ENCODE measurements at places on chromosomes 11 and 22.

- no peak for DNase-seq
Measured at GRCh38 chr11:93407777-93408401, 77.3 kb downstream of the DEUP1 start.

GRCh38 chr11:126452241-126453101 is 97.0 kb downstream of the ST3GAL4 start:
- DNase-seq, result no peak

- DNase-seq, result no peak
Measured at GRCh38 chr11:71188886-71189767, 63.2 kb downstream of the SHANK2 start.

GRCh38 chr11:105399511-105399910 is 210.4 kb upstream of the GRIA4 start:
- no peak for DNase-seq

DNA sequence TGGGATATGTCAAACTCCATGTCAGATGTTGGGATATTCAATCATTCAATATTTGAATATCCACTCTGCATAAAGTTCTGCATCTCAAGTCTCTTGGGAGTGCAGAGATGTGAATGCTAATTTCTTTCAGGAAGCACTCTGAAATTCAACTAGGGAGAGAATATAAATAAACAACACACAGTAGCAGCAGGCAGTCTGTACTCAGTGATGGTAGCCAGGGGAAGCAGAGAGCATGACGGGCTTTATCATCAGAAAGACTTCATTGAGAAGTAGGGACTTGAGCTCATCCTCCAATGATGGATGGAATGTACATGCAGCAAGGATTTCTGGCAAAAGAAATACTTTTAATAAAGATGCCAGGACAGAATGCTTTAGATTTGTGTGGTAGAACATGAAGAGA is 9.8 kb upstream of the TEAD1 start:
- DNase-seq, result no peak

- DNase-seq, result no peak
Measured at GRCh38 chr11:128777369-128778011, 83.6 kb downstream of the FLI1 start.

GRCh38 chr22:43014316-43014868 is 557 bp downstream of the PACSIN2 start:
- no peak for DNase-seq

DNA sequence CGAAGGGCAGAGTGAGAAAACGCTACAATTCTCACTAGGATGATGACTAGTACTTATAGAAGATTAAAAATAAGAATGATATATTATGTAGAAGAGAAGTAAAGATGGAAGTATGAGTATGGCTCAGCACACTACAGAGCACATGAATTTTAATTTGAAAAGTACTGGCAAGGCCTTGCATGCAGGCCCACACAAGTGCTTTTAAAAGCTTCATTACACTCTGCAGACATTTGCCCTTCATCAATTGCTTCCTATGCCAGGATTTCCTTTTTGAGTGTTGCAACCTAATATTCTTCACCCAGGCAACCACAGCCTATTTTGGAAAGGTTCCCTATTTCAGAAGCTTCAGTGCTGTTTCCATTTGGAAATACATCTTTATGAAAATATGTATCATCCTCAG is 81.1 kb downstream of the LARGE2 start:
- DNase-seq, result no peak

DNA sequence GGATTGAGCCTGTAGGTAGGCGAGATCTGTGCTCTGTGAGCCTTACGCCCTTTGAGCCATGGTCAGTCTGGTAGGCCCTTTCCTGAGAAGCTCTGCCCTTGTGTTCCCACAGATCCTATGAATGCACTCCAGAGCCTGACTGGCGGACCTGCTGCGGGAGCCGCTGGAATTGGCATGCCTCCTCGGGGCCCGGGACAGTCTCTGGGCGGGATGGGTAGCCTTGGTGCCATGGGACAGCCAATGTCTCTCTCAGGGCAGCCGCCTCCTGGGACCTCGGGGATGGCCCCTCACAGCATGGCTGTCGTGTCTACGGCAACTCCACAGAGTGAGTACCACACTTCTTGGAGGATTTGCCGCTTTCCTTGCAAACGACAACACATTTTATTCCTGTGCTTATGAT is 47.4 kb downstream of the MED15 start:
- DNase-seq, result no peak

DNA sequence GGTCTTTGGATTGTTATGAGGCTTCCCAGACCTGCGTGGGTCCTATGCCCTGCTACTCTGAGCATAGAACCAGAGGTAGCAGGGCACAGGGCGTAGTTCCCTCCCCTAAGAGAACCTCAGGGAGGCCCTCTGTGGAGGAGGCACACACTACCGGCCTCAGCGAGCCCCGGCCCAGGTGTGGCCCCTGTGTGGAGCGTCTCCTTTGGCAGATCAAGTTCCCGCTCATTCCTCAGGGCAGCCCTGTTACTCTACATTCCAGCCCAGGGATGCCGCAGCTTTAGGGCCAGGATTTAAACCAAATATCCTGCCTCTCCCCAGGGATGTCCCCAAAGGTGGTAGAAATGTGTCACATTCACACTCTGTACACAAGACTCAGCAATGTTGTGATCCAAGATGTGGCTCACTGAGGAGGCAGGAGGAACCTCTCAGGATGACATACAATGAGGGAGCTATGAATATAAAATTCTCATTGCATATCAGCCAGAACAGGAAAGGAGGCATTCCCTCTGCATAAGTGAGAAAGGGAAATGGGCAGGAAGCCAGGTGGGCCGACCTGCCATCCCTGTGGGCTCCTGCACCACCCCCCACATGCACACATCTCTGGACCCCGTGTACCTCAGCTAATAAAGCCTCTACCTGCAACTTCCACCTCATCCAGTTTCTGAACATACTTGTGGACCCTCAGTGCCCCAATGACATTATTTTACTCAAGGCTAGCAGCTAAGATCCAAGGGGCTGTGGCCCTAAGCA is 131.9 kb upstream of the TEAD1 start:
- no peak for DNase-seq

DNA sequence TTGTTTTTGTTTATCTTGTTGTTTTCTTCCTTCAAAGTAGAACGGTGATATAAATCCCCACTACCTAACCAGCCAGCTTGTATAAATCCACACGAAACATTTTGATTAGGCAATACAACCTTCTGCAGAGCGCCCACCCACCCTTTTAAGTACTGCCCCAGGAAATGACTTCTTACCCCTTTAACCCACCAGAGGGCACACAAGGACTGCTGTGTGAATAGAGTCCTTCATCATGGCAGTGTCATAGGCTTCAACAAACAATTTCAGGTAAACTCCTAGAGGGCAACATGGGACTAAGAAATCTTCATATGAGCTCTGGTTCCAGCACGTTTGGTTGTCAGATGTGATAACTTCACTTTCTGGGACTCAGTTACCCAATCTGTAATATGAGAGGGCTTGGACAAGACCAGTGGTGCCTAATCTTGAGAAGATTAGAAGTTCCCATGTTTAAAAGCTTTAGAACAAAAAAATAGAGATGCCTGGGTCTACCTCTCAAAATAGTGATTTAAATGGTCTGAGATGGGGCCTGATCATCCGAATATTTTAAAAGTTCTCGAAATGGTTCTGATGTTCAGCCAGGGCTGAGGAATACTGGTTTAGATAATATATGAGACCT is 56.1 kb downstream of the PIWIL4 start:
- peak; percentile 59 for DNase-seq

DNA sequence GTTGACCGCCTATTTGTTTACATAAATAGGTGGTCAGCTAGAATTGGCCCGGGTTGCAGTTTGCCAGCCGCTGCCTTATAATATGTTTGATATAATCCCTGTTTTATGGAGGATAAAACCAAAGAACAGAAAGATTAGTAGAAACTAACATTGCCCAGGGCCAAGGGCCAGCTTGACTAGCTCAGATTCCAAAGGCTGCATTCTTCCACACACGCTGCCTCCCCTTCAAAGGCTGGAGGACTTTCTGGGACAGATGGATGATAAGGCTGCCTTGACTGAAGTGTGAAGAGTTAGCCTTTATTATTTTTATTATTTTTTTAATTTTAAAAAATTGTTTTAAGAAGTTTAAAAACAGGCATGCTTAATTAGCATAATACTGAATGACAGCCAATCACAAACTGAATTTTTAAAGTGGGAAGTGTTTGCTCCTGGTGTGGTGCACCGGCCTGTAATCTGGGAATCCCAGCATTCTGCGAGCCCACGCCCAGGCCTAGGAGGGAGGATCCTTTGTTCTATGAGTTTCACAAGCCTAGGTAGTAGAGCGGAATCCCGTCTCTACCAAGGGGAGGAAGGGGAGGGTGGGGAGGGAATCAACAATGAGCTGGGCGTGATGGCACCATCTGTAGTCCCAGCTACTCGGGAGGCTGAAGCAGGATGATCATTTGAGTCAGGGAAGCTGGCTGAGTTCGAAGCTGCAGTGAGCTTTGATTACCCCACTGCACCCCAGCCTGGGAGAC is 114.9 kb downstream of the NAV2 start:
- DNase-seq, result no peak

DNA sequence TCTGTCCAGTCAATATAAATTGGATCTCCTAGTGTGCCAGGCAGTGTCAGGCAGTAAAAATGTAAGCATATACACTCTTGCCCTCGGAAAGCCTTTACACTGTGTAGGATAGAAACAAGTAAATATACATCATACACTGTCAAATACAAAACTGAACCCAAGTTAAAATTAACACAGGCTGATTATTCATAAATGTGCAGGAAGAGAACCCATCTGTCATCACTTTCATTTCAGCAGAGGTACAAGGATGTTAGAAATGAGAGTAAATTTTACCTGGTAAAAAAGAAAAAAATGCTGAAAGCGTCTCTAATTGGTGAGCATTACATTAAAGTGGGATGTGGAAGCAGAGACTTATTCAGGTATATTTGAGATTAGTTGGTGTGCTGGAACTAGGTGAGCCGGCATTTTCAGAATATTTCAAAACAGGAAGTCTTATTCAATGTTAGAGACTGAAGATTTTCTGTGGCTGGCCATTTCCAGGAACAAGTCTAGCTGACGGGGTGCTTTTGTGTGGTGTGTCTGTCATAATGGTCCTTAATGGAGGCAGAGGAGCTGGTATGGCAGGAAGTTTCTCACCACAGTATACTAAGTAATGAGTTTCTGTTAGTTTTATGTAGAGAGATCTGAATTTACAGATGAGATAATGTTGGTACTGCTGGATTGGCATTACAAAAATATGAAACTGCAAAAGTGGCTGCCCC is 192.6 kb downstream of the CASP12 start:
- no peak for DNase-seq

- DNase-seq, result no peak
Measured at GRCh38 chr22:18115906-18116371, 5.3 kb downstream of the TUBA8 start.

DNA sequence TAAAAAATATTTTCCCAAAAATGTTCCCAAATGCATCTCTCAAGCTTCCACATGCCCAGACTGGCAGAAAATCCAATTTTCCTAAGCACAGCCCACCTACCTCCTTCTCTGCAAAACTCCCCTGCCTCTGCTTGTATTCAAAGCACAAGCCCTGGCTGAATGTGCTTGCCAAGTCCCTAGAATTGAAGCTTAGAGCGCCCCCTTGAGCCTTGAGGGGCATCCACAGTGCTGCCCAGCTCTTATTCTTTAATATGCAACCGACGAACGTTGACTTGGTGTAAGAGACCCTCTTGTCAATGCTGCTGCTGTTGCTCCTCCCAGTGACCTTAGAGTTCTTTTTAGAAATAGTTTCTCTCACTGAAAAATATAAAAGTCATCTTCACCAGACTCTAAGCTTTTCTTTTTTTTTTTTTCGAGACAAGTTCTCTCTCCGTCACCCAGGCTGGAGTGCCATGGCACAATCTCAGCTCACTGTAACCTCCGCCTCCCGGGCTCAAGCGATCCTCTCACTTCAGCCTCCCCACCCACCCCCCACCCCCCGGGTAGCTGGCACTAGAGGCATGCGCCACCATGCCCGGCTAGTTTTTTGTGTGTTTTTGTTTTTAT is 63.5 kb upstream of the CAPRIN1 start:
- no peak for DNase-seq

DNA sequence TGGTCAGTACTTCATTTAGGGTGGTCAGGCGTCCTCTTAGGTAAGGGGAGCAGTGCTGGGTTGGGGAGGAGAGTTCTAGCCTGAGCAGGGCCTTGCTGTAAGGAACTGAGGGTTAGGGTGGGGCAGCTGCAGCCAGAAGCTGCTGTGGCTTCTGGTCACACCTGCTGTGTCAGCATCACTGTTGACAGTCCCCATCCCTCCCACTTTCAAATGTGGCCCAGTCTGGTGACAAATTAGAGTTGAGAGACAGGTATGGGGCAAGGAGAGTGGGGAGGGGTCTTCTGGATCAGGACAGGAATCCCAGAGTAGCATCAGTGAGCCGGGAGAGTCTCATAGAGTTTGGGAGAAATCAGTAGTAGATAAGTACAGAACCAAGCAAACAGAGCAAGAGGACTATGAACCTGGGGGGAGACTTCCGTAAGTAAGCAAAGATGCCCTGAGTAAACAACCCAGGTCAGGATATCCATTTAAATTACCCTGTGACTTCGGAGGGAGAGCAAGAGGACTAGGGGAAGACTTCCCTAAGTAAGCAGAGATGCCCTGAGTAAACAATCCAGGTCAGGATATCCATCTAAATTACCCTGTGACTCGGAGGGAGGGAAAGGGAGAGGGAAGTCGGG is 53.7 kb downstream of the PPP6R2 start:
- DNase-seq, result peak; percentile 51

All from Caki2 (cell line).